Upper lobe of right lung (tissue), 1 donor: ENCODE measurements at places on chromosomes 16 and 17. TPM values are rescaled to one million over a fixed set of nuclear protein-coding genes. Genes with fewer than 3 reads are reported as not detected.

Gene CD300LB
- 1.3 TPM for total RNA-seq

Gene ADAM11
- total RNA-seq = 0.43 TPM

Gene NDRG4
- total RNA-seq = 48.1 TPM

Gene GDPD1
- 3.9 TPM for total RNA-seq

Gene TMEM235
- not detected for total RNA-seq

Gene OR1E2
- not detected for total RNA-seq

Gene TAT
- total RNA-seq = not detected

Gene TMEM98
- 72.9 TPM for total RNA-seq

Gene SLC5A10
- not detected for total RNA-seq

Gene SCO1
- 25.4 TPM for total RNA-seq

Gene EVI2B
- total RNA-seq = 87.9 TPM

Gene PRR35
- total RNA-seq = not detected

Gene OMG
- 10.3 TPM for total RNA-seq

Gene ELOB
- total RNA-seq = 179 TPM

Gene WDR90
- 23.2 TPM for total RNA-seq

Gene SOST
- not detected for total RNA-seq

Gene LITAFD
- not detected for total RNA-seq
